Adrenal gland (tissue), 19 donors: ENCODE measurements at places on chromosomes 2 and 18.

- H3K36me3 ChIP-seq: peaks cover 11% of the 10 kb centered on the region
- peaks cover 19% of the 10 kb centered on the region for H3K4me1 ChIP-seq
- peak; percentile 9 for DNase-seq
- H3K27ac ChIP-seq: no peak overlapping the region
- no peak overlapping the region for H3K4me3 ChIP-seq
Observed at GRCh38 chr18:48672671-48673340, 134.0 kb downstream of the CTIF start.

DNA sequence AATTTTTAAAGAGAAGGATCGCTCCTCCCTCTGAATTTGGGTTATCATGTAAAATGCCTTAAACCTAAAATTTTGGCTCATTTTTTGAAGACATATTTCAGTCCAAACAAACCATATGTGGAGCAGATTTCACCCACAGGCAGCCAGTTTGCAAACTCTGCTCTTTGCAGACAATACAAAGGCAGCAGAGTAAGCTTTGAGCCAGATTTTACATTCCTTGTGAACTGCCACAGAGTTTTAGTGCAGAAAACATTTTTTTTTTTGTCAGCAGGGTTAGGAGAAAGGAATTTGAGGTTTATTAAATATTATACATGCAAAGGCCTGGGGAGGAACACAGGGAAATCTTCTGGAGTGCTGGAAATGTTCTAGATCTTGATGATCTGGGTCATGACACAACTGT lies 171.9 kb upstream of the FN1 start:
- no peak overlapping the region for H3K27ac ChIP-seq
- no peak overlapping the region for H3K4me3 ChIP-seq
- no peaks in the 10 kb centered on the region for H3K36me3 ChIP-seq
- no peaks in the 10 kb centered on the region for H3K27me3 ChIP-seq

DNA sequence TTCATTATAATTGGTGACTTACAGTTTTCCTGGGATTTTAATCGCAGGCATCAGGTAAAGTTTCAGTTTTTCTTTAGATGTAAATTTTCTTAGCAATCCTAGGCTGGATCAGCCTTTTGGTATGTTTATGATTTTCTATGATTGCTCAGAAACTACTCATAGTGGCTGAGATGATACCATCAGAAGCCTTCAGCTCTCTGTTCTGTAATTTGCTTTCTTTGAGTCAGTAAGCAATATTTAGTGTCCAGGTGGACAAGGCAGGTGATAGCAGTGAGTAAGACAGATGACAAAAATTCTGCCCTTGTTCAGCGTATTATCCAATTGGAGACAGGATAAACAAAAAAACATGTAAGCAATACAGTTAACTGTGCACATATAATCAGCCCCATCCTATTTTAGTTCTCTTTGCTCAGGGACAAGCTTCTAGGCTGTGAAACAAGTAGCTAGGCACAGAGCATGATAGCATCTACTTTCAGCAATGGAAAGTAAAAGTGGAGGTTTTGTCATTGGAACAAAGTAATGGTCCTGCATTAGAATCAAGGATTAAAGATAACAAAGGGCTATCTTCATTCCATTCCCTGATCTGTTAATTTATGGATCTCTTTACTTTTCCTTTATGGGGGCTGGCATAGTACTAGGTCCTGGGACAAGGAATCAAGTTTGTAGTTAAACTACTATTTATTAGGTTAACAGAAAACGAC lies 100.8 kb downstream of the EPC2 start:
- no peaks in the 10 kb centered on the region for H3K27me3 ChIP-seq
- no peaks in the 10 kb centered on the region for H3K36me3 ChIP-seq
- DNase-seq: no peak
- H3K4me1 ChIP-seq: peaks cover 11% of the 10 kb centered on the region
- H3K27ac ChIP-seq: no peak overlapping the region

DNA sequence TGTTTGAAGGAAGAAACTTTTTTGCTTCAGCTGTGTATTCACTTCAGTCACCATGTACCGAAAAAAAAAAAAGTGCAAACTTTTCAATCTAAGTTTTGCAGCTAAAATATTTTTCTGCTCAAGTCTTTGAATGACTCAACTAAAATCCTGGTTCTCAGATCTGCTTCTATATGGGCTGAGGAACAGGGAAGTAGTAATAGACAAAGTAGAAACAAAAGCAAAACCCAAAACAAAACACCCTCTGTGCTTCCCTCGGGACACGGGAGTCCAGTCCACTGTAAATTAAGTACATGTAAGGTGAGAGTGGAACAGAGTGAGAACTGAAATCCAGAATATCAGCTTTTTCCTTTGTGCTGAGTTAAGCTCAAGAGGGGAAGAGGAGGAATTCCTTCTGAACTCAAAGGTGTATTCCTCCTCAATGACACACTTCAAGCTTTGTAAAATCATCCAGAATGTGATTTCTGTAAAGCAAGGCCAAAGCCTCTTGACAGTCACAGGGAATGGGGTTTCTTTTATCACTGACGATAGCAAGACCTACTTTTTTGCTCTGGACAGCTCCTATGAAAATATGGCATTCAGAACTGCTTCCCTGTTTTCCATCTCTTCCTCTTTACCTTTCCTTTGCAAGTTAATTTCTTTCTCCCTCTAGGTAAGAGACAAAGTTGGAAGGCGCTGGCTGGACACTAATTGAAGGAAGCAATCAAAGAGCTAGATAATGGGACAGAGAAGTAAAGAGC lies 433.5 kb upstream of the MMADHC start:
- no peak overlapping the region for H3K4me3 ChIP-seq
- no peaks in the 10 kb centered on the region for H3K36me3 ChIP-seq
- DNase-seq: no peak
- H3K27ac ChIP-seq: no peak overlapping the region
- H3K27me3 ChIP-seq: no peaks in the 10 kb centered on the region
- H3K4me1 ChIP-seq: no peaks in the 10 kb centered on the region

DNA sequence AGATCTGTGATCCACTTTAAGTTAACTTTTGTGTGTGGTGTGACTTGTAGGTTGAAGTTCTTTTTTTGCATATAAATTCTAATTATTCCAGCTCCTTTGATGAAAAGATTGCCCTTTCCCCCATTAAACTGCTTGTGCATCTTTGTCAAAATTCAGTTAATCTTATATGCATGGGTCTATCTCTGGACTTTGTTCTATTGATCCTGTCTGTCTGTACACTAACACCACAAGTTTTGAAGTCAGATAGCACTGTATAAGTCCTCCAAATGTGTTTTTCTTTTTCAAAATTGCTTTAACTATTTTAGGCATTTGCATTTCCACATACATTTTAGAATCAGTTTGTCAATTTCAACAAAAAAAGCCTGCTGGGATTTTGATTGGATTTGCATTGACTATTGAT lies 137.6 kb downstream of the BCL11A start:
- no peak for DNase-seq
- no peak overlapping the region for H3K4me3 ChIP-seq
- no peaks in the 10 kb centered on the region for H3K27me3 ChIP-seq
- H3K36me3 ChIP-seq: no peaks in the 10 kb centered on the region
- H3K27ac ChIP-seq: no peak overlapping the region

DNA sequence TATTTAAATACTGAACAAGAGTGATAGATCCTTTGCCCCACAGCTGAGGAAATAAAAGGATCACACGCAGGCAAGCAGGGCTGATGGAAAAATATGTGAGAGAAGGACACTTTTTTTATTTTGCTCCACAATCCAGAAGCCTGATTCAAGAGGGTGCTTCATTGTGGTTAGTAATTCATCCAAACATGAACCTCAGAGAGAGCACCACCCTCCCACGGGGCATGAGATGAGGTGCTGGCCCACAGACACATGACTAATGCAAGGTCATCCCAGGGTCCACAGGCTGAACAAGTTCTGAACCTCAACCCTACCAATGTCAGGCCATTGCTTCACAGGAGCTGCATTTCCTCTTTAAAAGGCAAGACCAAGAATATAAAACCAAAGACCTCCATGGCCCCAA lies 239.6 kb downstream of the MREG start:
- H3K27me3 ChIP-seq: no peaks in the 10 kb centered on the region
- DNase-seq: no peak
- H3K36me3 ChIP-seq: no peaks in the 10 kb centered on the region

- peaks cover 21% of the 10 kb centered on the region for H3K27me3 ChIP-seq
- H3K4me3 ChIP-seq: no peak overlapping the region
- H3K4me1 ChIP-seq: peaks cover 16% of the 10 kb centered on the region
- no peaks in the 10 kb centered on the region for H3K36me3 ChIP-seq
- DNase-seq: no peak
Observed at GRCh38 chr2:71457923-71458322, 4.6 kb downstream of the DYSF start.

DNA sequence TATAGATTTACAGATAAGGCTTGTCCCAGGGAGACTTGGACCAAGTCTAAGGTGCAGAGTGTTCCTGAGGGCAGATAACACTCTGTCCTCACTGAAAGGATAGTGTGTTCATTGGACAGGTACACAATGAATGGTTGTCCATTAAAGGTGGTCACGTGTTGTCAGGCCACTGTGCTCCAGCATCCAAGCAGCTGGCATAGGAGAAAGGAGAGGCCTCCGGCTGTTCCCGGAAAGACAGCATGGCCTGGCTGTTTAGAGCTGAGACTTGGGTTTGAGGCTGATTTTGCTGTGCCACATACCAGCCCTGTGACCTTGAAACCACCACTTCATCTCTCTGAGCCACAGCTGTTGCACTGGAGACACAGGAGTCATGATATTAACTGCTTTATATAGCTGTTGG lies 19.6 kb upstream of the SULT1C3 start:
- H3K27me3 ChIP-seq: no peaks in the 10 kb centered on the region
- DNase-seq: no peak
- no peaks in the 10 kb centered on the region for H3K36me3 ChIP-seq
- no peak overlapping the region for H3K4me3 ChIP-seq
- no peaks in the 10 kb centered on the region for H3K4me1 ChIP-seq

- no peak for DNase-seq
- H3K36me3 ChIP-seq: no peaks in the 10 kb centered on the region
- no peaks in the 10 kb centered on the region for H3K4me1 ChIP-seq
- no peak overlapping the region for H3K27ac ChIP-seq
Observed at GRCh38 chr2:181829230-181829629, 62.3 kb upstream of the ITPRID2 start.

GRCh38 chr2:43240766-43241150 lies 14.4 kb upstream of the ZFP36L2 start:
- DNase-seq: peak; percentile 70
- peaks cover 15% of the 10 kb centered on the region for H3K4me1 ChIP-seq
- no peaks in the 10 kb centered on the region for H3K27me3 ChIP-seq
- peak overlapping the region; percentile 85 for H3K27ac ChIP-seq

DNA sequence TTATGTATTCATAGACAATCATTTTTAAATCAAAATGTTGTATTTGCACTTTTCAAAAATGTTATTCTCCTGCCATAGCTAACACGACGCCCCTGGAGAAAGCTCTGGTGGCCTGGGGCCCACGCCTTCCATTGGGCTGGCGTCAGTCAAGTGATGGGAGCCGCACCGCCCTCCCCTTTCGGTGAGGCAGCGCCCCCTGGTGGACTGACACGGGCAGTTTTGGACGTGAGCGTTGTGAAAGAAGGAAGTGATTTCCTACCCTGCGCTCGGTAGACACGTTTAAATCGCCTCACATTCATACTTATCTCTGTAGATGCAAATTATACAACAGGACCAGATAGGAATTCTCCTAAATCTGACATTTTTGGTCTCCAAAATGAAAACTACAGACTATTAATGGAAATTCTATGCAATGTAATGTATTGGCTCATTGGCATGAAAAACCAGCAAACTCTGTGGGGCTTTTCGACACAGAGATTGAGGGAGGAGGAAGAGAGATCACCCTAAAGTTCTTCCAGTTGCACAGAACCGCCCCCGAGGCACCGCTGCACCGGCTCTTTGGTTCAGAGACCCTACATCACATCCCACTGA lies 326.2 kb upstream of the SOX11 start:
- H3K36me3 ChIP-seq: no peaks in the 10 kb centered on the region
- H3K4me1 ChIP-seq: peaks cover 3% of the 10 kb centered on the region
- DNase-seq: peak; percentile 63
- H3K27ac ChIP-seq: no peak overlapping the region
- no peaks in the 10 kb centered on the region for H3K27me3 ChIP-seq

DNA sequence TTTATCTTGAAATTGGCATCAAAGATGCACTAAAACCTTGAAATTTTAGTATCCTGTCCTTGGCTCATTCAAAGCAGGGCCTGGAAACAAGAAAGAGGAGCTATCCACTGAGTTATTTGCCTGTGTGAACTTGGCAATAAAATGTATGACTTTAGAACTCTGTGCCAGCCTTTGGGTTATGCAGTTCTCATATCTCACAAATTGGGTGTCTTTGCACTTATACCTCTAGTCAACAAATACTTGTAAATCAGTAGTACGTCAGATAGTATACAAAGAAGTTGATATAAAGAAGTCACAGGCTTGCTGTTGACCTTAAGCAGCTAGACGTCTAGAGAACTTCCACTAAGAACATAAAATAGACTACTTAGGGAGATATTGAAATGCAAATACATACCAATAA lies 1331.9 kb downstream of the DPP10 start:
- no peak overlapping the region for H3K27ac ChIP-seq
- H3K27me3 ChIP-seq: no peaks in the 10 kb centered on the region
- H3K4me3 ChIP-seq: no peak overlapping the region
- H3K36me3 ChIP-seq: no peaks in the 10 kb centered on the region
